Neural progenitor cell (in vitro differentiated cells): ENCODE measurements at places on chromosomes 3 and 15. TPM values are rescaled to one million over a fixed set of nuclear protein-coding genes. Genes with fewer than 3 reads are reported as not detected.
A peak's percentile ranks its signal among the peaks of the same experiment; 100 is the strongest.

GRCh38 chr15:80944818-80945217, 44.8 kb downstream of the MESD start:
- DNase-seq = no peak

The FOXB1 gene
- total RNA-seq = 7.3 and 9.6 TPM in 2 replicates

- peak; percentile 4 for DNase-seq
These were observed 310.4 kb downstream of the ERC2 start for GRCh38 chr3:56157693-56158362.

The CD80 gene
- 0.30 TPM in 1 of 2 replicates, not detected in the other for total RNA-seq

- no peak for DNase-seq
These were observed 7.5 kb downstream of the MAGI1 start for GRCh38 chr3:66031102-66031698.

GRCh38 chr3:192299921-192300320, 427.4 kb downstream of the FGF12 start:
- no peak for DNase-seq

DNA sequence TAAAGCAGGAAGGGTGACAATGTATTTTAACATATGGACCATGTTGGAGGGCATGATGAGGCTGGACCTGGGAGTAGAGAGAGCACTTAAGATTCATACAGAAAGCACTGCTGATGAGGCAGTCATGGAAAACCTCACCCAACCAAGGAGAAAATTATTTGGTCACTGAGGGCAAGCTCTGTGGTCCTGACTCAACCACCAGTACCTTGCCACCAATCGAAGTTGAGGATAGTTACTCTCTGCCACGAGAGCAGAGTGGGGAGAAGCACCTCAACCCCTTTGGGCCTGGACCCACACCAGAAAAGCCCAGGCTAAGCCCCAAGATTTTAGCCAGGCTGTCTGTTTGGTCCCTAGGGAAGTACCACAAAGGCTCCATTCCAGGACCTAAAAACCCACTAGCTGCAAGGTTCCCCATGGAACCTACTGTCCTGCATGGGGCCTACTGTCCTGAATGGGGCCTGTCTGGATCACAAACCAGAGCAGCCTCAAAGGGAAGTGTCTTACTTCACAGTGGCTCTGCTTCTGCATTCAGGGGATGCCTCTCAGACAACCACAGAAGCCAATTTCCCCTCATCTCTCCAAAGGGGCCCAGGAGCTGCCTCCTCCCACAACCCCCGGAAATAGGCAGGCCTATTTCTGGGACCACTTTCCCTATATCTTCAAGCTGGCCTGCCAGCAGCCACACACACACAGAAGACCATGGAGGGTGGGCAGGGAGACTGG, 4.2 kb downstream of the CCDC71 start:
- DNase-seq = no peak

- DNase-seq = peak; percentile 55
These were observed 190.8 kb downstream of the PDCD6IP start for GRCh38 chr3:33989229-33989628.

DNA sequence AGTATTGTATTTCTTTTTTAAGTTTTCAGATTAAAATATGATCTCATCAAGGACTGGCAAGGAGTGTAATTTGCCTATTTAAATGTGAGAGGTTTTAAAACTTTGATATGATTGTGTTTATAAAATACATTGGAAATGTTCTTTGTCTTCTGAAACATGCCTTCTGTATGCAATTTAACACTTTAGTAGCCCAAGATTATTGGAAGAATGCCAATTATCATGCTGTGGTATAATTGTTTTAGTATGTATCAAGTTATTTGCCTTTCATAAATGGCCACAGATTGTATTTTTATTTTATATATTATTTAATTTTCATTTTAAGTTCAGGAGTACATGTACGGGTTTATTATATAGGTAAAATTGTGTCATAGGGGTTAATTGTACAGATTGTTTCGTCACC, 31.7 kb downstream of the ECT2 start:
- DNase-seq = no peak

- DNase-seq = no peak
These were observed 45.9 kb downstream of the TMEM45A start for GRCh38 chr3:100538339-100538706.

DNA sequence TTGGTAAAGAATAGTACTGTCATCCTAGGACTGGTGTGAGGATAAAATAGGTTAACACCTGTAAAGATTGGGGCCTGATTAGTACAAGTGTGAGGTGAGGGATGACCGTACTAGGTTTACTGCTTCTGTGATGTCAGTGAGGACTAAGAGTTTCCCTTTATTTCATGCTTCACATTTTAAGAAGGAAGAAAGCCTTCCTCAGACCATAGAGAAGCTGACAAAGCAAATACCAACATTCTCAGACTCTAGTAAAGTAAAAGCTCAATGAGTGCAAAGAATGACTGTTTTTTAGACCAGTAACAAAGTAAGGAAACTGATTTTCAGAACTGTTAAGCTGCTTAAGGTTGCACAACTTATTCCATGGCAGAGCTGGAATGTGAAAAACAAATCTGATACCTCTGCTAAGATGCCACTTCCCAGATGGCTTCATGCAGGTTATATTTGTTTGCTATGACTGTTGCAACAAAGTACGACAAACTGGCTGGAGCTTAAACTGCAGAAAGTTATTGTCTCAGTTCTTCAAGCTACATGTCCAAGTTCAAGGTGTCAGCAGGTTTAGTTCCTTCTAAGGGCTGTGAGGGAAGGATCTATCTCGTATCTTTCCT, 354.9 kb downstream of the RSL24D1 start:
- DNase-seq = no peak

The SNUPN gene
- 18.4 and 20.7 TPM in 2 replicates for total RNA-seq

The GP5 gene
- total RNA-seq = 0.03 TPM in 1 of 2 replicates, not detected in the other

The PLSCR2 gene
- total RNA-seq = not detected in 2 replicates

The PATL2 gene
- 0.68 TPM in 1 of 2 replicates, not detected in the other for total RNA-seq

- no peak for DNase-seq
These were observed 13.3 kb downstream of the CAV3 start for GRCh38 chr3:8746780-8747345.

GRCh38 chr3:44242721-44243120, 1.0 kb downstream of the TOPAZ1 start:
- no peak for DNase-seq

- no peak for DNase-seq
These were observed 17.9 kb downstream of the ACSBG1 start for GRCh38 chr15:78216276-78217104.

The HRH1 gene
- total RNA-seq = 0.09 and 0.19 TPM in 2 replicates

The CORO2B gene
- total RNA-seq = 1.0 and 3.3 TPM in 2 replicates

DNA sequence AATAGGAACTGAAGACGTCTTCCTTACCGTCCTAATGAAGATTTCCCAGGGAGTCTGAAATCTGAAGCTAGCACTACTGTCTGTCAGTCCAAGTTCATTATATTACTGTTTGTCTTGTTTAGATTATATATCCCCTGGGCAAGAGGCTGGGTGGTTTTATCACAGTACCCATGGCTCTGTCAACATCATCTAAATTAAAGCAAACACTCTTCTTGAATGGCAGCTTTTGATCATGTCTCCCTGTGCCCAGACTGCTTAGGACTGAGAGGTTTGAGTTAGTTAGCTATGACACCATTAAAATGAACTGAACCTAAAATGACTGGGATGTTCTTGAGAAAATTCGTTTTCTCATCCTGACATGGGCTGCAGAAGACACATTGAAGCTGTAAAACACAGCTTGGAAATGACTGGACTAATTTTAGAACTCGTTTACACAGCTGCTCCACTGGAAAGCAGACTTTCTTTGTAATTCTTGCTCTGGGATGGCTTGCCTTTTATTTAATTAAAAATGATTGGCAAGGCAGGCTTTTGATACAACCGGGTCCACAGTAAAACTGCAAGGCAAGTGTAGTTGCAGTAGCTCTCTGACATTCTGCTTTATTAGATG, 243.5 kb downstream of the MFSD1 start:
- DNase-seq = no peak

DNA sequence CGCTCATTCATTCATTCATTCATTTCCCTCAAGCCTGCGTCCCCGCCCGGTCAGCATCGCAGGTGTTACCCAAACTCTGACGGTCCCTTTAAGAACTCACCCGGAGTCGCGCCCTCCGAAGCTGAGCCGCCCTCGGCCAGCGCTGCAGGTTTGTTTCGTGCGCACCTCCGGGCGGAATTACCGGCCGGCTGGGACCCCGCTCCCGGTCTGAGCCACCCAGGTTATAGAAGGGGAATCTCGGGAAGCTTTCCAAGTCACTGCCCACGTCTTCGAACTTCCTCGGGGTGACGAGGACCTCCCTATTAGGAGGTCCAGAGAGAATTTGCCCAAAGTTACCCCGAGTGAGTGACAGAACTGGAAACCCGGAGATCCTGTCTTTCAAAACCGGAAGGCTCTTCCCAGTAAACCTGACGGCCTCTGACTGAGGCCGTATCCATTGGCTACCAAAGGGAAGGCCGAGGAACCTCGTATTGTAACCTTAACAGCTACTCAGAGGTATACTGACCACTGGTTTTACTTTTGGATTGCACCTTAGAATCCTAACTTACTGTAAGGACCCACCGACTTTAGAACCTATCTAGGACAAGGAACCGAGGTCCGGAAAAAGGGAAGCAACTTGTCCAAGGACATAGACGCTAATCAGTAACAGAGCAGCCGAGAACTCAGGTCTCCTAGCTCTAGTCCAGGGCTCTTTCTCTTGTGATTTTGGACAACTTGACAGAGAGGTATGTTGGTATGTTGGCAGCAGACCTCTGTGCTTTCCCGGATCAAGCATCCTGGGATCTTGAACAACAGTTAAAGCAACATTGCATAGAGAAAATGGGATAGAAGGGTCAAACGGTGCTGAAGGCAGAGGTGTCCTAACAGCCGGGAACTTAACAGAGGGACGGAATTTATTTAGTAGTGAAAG, 788 bp upstream of the DLG1 start:
- DNase-seq = peak; percentile 70

DNA sequence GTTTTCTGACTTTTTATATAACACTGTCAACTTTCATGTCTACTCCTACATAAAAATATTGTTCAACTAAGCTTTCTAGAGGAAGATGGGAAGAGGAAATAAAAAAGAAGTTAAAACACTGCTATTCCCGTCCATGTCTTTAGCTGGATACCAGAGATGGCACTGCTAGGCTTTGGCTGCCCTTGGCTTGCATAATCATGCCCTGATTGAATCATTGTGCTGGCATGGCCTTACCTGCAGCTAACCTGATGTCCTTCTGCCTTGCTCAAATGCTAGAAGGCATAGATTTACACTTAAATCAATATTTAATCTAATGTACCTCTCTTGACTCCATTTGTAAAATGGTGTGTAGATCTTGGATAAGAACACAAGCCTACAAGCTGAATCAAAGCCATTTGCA, 539.7 kb upstream of the IL12A start:
- DNase-seq = no peak

The MAP1A gene
- total RNA-seq = 4.0 and 8.2 TPM in 2 replicates

- no peak for DNase-seq
These were observed 67.9 kb downstream of the PRICKLE2 start for GRCh38 chr3:64157150-64158035.

GRCh38 chr15:70072479-70072878, 25.2 kb downstream of the TLE3 start:
- DNase-seq = no peak

- no peak for DNase-seq
These were observed 135.6 kb downstream of the TPRA1 start for GRCh38 chr3:127454968-127455367.

GRCh38 chr15:38127306-38127771, 125.3 kb upstream of the SPRED1 start:
- no peak for DNase-seq

DNA sequence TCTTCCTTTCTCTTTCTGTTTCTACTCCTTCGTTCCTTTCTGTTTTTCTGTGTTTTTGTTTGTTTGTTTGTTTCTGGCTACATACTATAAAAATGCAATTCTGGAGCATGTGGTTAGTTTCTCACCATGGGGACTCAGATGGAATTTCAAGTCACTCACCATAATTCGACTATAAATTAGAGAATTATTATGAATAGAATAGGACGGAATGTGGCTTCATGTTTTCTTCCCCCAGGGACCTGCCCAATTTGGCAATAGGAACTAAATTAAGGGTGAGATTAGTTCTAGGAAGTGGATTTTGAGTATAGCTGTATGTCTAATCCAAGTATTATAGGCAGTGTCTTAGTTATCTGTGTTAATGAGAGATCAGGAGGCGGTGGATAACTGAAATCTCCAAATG, 96.9 kb downstream of the THSD4 start:
- DNase-seq = no peak

GRCh38 chr3:23706111-23706510, 99.6 kb upstream of the UBE2E1 start:
- DNase-seq = no peak

DNA sequence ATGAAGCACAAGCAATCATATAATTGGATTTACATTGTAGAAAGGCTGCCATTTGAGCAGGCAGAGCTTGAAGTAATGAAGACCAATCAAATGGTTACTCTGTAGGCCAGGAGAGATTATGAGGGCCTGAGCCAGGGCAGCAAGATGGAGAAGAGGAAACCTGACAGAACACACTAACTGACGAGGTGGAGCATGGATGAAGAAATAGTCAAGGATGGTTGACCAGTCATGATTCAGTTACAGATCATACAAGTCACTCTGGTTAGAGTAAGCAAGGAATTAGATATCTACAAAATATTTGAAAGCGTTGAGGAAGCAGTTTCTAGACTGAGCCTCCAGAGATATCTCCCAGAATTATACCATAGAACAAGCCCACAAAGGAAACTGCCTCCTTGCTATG, 101.8 kb upstream of the THSD4 start:
- no peak for DNase-seq

- DNase-seq = no peak
These were observed 34.8 kb downstream of the MCCC1 start for GRCh38 chr3:183064475-183064874.

DNA sequence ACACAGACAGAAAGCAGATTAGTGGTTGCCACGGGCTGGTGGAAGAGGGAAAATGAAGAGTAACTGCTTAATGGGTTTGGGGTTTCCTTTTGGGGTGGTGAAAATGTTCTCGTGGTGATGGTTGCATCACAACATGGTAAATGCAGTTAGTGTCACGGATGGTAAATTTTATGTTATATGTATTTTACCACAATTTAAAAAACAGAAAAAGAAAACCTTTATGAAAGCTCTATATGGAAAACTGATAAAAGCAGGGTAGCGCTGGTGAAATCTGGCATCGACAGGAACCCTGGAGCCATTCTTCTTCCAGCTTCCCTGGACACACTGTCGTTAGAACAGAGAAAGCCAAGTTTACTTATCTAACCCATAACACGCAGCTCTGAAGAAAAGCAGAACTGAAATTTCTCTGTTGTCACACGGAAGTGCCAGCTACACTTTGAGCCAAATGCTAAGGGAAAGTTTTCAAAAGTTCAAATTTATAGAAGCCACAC, 287.7 kb upstream of the NR2F2 start:
- no peak for DNase-seq

DNA sequence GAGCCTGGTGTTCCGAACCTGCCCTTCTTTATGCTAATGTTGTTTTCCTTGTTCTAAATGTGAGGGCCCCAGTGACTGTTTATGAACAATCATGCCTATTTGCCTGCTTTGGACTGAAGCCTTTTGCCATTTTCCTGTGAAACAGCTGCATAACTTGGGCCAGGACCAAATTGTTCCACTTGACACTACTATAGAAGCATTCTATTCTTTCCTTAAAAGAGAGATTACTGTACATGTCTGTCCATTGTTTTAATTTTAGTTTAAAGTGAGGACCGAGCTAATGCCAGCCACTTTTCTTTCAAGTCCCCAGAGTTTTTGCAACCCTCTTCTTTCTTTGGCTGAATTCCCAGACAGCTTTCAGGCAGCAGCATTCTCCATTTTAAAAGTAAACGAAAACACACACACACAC, 980.3 kb downstream of the CADM2 start:
- DNase-seq = no peak

GRCh38 chr3:169750665-169751064, 14.2 kb downstream of the TERC start:
- no peak for DNase-seq

The FBXL22 gene
- total RNA-seq = 0.43 and 0.71 TPM in 2 replicates
